Stimulated activated CD4-positive, alpha-beta T cell treated with anti-CD3 and anti-CD28 coated beads, Interleukin-15, amount 100 ng/mL, for 24 hours (primary cell): ENCODE measurements at places on chromosomes 2 and 18.
A peak's percentile ranks its signal among the peaks of the same experiment; 100 is the strongest.

DNA sequence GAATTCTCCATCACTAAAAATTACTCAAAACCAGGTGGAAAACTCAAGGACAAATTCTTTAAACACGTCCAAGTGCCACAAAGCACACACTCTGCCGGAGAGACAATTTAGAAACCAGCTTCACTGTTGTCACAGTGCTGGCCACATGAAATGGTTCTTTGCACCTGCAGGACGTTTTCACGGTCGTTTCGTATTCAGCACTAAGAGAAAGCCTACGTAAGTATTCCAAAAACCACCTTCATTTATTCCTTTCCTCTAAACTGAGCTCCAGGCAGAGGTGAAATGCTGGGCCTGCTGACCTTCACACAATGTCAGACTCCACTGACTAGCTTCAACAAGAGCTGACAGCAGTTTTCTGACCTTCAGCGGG, 680 bp downstream of the ATP5F1A start:
- no peak for DNase-seq

DNA sequence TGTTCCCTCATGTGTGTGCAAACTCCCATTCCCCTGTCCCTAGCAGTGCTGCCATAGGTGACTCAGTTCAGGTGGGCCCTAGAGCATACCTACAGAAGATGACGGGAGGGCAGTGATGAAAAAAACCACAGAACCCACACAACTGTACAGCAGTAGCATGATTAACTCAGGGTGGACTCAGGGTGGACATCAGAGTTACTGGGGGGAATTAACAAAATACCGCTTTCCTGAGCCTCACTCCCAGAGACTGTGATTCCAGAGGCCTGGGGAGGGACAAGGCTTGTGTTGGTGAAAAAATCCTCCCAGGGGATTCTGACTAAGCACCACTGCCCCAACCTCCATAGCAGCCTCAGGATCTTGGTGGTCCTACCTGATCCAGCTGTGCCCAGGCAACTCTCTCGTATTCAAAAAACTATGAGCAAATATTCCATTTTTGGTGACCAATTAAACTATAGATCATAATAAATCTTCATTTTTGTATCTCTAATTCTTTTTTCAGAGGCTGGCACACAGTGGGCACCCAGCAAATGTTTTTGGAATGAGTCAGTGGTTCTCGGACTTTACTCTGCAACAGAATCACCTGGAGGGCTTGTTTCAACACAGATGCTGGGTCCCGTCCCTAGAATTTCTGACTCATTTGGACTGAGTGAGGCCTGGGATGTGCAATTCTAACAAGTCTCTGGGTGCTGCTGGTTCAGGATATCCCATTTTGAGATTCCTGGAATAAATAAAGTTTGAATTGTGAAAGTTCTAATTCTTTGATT, 84.1 kb upstream of the NABP1 start:
- no peak for DNase-seq

- no peak for DNase-seq
Measured at GRCh38 chr2:7028846-7029245, 111.6 kb downstream of the RNF144A start.

DNA sequence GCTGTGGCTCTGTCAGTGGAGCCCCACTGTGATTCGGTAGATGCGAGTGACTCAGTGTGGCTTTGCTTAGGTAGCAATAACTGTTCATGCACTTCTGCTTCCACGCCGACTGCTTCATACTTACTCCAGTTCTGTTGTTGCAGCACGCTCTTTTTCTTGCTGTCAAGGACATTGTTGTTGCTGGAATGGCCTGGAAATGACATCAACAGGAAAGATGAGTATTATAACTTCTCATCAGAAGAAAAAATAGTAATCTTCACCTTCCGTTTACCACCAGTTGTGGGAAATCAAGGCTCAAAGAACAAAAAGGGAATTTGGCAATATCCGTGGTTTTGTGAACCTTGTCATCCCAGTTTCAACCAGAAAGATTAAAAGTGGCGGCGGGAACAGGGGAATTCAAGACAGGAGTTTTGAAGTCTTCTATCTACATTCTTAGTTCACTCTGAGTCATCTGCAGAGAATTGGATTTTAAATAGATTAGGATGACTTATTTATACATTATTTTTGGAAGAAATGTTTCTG, 8.3 kb downstream of the TM4SF20 start:
- DNase-seq: peak; percentile 26

GRCh38 chr2:66696886-66697285, 262.0 kb downstream of the MEIS1 start:
- no peak for DNase-seq

DNA sequence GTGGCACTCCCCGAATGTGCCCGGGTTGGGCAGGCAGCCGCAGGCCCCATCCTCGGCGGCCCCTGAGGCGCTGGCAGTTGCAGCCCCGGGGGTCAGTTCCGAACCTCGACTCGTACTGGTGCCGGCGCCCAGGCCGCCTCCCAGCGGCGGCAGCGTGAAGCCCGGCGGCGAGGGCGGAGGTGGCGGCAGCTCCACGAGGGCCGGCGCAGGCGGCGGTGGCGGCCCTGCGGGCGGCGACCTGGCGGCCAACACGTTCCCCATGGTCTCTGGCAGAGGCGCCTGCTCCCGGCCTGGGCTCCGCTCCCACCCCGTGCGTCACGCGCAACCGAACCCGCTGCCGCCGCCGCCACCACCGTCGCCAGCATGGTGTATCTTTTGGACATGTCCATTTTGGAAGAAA, 196.3 kb downstream of the CCDC74A start:
- no peak for DNase-seq

DNA sequence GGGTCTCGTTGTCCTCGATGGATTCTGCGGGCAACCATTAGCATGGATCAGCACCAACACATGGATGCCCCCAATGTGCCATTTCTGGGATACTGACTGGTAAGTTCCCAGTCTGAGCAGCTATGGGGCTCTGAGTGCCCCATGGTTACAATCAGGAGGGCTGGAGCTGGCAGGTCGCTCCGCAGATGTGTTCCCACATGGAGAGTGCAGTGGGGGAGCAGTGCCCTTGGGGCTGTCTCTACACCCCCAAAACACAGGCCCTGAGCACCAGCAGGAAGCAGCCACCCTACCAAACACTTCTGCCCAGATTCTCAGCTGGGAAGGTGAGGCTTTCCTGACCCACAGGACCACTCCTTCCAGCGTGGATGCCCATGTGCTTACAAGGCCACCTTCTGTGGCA, 8.0 kb downstream of the NGEF start:
- DNase-seq: no peak

GRCh38 chr2:54387059-54387991, 68.8 kb upstream of the SPTBN1 start:
- no peak for DNase-seq

- DNase-seq: no peak
Measured at GRCh38 chr2:65877331-65878010, 445.1 kb upstream of the SPRED2 start.

DNA sequence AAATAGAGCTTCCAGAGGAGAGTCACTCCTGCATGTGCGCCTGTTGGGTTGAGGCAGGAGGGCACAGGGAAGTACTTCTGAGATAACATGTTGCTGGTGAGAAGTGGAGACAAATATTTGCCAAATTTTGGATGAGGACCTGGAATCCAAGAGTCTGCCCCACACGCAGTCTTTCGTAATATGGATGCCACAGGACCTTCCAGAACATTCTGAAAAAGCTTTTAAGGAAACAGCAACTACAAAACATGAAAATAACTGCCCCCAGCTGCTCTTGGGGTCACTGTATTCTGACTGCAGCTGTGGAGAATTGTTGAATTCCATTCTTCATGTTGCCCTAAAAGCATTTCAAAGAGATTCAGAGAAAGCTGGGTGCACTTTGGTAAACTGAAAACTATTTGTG, 227.5 kb downstream of the C1D start:
- no peak for DNase-seq

DNA sequence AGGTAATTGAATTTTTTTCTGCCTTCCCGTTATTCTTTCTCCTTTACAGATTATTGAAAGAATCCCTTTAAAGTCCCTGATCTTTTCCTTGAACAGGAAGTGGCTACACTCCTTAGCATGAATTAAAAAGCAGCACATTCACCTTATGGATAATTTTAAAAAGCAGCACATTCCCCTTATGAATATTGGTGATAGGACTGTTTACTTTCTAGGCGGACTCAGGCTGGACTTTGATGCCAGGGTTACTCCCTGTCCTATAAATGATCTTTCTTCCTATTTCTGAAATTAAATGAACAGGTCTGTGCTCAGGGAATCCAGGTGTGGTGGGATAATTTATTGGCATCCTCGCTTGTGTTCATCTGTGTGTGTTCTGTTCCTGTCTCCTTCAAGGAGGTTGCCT, 226.0 kb downstream of the DCDC2C start:
- DNase-seq: no peak

- no peak for DNase-seq
Measured at GRCh38 chr2:46966576-46966975, 51.0 kb upstream of the MCFD2 start.

GRCh38 chr2:218381916-218382366, at the start of gene SLC11A1:
Gene SLC11A1, plus strand, starts transcription at chr2:218382273. Its CDS starts 96 bp downstream, at chr2:218382369.
- no peak for DNase-seq

DNA sequence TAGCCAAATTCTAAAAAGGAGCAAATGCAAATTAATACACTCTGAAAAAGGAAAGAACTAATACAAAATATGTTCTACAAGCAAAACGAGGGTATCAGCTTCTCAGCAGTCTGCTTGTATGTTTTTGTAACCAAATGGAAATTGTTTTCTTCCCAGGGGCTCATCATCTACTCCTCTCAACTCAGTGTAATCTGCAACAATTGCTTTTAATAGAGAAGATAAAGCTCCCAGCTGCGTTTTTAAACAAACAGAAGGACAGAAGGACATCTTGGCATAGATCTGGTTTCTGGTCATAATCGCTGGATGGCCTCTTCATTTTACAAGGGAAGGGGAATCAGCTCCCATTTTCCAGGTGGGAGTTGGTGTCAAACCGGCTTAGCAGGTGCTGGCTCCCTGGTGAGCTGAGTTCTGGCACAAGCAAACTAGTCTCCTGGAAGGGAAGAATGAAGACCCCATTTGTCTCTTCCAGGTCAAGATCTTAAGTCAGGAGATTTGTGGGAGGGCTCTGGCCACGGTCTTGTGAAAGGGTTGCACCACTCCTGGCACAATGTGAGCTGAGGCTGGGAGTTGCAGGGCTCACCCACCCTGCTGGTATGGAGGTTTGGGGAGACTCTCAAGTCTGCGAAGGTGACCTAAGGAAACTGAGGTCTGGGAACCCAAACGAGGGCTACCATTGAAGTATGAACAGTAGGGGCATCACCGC, 41.6 kb downstream of the NPPC start:
- DNase-seq: no peak
